Placental pericyte (primary cell): ENCODE measurements at places on chromosomes 16 and 17. TPM values are rescaled to one million over a fixed set of nuclear protein-coding genes. Genes with fewer than 3 reads are reported as not detected.

RUSF1 gene
- total RNA-seq = 63.0 and 97.2 TPM in 2 replicates

CLDN7 gene
- 2.6 and 7.4 TPM in 2 replicates for total RNA-seq

KRTAP2-1 gene
- not detected in 2 replicates for total RNA-seq

BMERB1 gene
- total RNA-seq = 14.2 and 39.9 TPM in 2 replicates

TERB1 gene
- total RNA-seq = 0.14 TPM in 1 of 2 replicates, not detected in the other

GNG13 gene
- not detected in 2 replicates for total RNA-seq

CDRT15 gene
- not detected in 2 replicates for total RNA-seq

TAC4 gene
- not detected in 2 replicates for total RNA-seq

HID1 gene
- 4.7 and 4.8 TPM in 2 replicates for total RNA-seq

GRIN2A gene
- 0.72 TPM in 1 of 2 replicates, not detected in the other for total RNA-seq

CSH2 gene
- 0.14 TPM in 1 of 2 replicates, not detected in the other for total RNA-seq

MT1A gene
- not detected in 2 replicates for total RNA-seq

CCL3 gene
- not detected in 2 replicates for total RNA-seq
